ENCODE measurements at places on chromosomes 1 and 21.

- DNase-seq = no peak
Measured at GRCh38 chr1:7989762-7990428, 28.4 kb downstream of the PARK7 start.

DNA sequence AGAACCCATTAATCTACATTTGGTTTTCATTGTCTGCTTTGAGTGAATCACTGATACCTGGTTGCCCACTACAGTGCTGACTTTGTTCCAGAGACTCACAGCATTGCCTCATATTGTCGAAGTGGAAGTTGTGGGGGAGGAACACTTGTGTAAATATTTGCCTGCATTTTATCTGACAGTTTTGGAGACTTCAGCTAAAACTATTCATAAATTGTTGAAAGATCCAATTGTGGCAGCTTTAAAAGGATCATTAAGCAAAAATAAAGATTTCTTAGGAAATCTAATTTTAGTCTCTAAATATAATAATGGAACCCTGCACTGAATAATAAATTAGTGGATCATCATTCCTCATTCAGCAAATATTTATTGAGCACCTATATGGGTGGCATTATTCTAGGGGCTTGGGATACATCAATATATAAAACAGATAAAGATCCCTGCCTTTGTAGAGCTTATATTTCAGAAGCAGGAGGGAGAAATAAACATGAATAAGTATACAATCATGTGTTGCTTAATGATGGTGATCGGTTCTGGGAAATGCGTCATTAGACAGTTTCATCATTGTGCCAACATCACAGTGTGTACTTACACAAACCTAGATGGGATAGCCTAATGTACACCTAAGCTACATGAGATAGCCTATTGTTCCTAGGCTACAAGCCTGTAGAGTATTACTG is 73.5 kb downstream of the OSBPL9 start:
- no peak for DNase-seq

DNA sequence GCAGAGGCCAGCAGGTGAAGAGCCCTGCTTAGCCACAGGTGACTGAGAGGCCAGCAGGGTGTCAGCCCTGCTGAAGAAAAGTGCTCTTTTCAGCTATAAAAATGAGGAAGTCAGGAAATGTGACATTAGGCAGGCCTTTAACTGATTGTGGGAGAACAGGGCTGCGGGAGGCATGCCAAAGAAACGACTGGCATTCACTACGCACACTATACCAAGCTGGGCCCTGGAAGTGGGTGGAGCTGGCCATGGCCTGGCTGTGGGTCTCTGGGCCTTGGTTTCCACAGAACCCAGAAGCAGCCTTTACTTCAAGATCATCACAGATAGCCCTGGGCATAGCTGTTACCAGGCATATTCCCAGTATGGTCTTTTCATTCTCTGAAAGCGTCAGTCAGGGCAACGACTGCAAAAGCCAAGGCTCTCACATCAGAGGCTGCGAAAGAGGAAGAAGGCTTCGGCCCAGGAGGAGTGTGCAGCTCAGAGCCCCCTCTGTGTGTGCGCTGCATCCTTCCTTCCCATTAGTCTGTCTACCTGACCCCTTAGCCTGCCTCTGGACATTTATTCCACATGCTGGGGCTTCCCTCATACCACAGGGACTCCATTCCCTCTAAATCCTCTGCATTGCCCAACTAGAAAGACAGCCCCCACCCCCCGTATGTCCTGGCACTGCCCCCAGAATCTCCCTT is 14.3 kb downstream of the SLC2A1 start:
- no peak for DNase-seq

GRCh38 chr1:12148160-12148957 is 18.4 kb upstream of the TNFRSF1B start:
- no peak for DNase-seq

DNA sequence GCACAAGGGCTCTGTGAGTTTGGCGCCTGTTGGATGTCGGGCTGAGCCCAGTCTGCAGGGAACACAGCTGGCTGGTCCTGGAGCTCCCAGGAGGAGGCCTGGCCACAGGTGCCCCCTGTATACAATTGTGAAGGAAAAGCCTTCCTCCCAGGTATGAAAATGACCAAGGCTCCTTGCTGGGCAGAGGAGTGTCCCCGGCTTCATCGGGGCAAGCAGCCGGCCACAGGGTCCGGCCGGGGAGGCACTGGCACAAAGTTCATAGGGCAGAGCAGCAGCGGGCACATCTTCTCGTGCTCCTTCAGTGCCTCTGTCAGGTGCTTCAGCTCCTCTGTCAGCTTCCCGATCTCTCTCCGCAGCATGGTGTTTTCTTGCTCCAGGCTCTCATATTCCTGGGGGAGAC is 13.0 kb downstream of the BATF3 start:
- no peak for DNase-seq

- no peak for DNase-seq
Measured at GRCh38 chr1:1088029-1088800, 14.1 kb upstream of the RNF223 start.

DNA sequence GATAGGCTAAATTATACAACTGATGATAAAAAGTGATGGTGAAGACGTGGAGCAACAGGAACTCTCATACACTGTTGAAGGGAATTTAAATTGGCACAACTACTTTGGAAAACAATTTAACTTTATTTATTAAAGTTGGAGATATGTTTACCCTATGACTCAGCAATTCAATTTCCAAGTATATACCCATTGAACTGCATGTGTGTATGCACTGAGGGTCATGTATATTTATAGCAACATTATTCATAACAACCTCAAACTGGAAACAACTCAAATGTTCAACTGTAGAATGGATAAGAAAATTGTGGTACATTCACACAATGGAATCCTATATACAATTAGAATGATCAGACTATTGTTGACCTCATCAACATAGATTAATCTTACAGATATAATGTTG is 16.5 kb upstream of the BCAS2 start:
- no peak for DNase-seq

DNA sequence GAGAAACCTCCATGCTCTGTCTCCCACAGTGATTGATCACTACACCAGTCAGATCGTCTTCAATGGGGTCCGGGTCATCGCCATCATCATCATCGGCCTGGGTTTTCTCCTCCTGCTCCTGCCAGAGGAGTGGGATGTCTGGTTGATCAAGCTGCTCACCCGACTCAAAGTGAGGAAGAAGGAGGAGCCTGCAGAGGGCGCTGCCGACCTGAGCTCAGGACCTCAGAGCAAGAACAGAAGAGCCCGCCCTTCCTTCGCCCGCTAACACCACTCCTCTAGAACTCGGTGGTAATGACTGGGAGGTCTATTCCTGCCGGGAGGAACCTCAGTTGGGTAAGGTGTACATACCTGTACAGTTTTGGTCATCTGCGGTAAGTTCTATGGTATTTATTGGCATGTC is 50.3 kb upstream of the COA6 start:
- DNase-seq = no peak

Measured in NCI-H345 (cell line).